Inflammatory macrophage treated with lipopolysaccharide for 1 hour (primary cell): ENCODE measurements at places on chromosomes 13 and 19.

DNA sequence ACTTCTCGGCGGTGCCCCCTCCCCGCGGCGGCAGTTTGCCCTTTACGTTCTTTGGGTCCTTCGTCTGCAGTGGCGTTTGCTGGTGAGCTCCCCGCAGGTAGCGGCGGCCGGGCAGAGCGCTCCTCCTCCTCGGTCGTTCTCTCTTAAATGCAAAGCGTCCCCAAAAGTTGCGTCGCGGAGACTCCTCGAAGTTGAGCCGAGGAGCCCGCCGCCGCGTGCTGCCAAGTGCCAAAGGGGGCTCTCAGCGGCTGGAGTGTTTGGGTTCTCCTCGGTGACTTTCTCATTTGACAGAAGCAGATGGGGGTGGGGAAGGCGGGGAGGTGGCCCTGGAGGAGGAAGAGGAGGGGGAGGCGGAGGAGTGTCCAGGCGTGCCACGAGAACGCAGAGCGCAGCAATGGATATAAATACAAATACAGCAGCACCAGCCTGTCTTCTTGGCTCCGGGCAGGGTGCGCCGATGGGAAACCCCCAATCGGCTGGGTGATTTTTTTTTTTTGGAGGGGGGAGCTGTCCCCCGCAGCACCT is at the start of gene SOX21:
SOX21 (minus strand) TSS at position 259 of the 525 bp plus-strand sequence. CDS start 496 bp downstream, outside the sequence.
- no peak for DNase-seq

- DNase-seq: peak; percentile 65
Measured at GRCh38 chr13:29849731-29850212, 645 bp downstream of the UBL3 start.

- no peak for DNase-seq
Measured at GRCh38 chr13:39656325-39656677, 839 bp downstream of the COG6 start.

DNA sequence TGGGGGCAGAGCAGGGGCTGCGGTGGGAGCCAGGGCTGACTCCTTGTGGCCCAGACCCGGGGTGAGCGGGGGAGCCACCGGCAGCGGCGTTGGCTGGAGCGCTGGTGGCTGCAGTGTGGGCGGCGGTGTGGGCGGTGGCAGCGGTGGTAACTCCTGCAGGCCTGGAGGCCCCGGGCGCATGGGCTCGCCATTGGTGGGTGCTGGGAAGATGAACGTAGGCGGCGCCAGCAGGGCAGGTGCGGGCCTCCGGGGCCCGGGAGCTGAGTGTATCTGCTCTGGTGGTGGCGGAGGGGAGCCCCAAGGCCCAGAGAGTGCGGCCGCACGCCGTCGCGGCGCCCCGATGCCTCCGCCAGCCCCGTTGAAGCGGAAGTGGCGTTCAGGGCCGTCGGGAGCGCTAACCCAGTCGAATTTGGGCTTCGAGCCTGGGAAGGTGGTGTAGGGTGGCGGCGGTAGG is 2.0 kb downstream of the GGN start:
- DNase-seq: no peak

GRCh38 chr13:79604752-79605151 is 123.8 kb downstream of the NDFIP2 start:
- DNase-seq: no peak

- no peak for DNase-seq
Measured at GRCh38 chr13:75467040-75467728, 14.8 kb downstream of the TBC1D4 start.
